Hepatic stellate cell (primary cell): ENCODE measurements at places on chromosomes 1 and 21.

DNA sequence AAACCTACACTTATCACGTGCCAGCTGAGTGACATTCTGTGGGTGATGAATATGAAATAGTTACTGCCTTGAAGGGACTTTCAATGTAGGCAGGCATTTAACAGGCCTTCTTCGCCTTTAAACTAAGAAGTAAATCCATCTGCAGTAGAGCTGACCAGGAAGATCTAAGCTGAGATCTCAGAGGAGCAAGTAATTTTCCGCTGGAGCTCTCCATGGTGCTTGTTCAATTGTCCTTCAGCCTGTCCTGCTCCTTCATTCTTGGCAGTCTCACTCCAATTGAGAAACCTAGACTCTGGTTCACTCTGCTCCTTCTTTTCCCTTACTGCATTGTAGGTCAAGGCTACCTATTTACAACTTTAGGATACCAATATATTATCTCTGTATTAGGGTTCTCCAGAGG lies 183.5 kb downstream of the HMCN1 start:
- no peak for DNase-seq

GRCh38 chr1:66335125-66335524 lies 198.8 kb upstream of the SGIP1 start:
- DNase-seq: no peak

DNA sequence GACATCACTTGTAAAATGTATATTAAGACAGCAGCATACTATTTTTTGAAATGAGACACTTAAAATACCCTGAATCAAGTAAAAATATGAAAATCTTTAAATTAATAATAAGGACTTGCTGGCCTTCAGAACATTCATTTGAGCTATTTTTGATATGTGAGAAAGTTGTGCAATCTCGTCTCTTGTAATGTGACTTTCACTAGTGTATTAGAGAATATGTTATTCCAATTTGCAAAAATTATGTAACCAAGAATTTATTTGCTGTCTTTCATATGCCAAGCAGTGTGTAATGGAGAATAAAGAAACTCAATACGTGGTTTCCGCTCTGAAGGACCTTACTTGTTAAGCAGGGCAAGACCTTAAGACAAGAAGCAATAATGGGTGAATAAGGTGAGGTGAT lies 375.0 kb upstream of the RUNX1 start:
- DNase-seq: no peak

DNA sequence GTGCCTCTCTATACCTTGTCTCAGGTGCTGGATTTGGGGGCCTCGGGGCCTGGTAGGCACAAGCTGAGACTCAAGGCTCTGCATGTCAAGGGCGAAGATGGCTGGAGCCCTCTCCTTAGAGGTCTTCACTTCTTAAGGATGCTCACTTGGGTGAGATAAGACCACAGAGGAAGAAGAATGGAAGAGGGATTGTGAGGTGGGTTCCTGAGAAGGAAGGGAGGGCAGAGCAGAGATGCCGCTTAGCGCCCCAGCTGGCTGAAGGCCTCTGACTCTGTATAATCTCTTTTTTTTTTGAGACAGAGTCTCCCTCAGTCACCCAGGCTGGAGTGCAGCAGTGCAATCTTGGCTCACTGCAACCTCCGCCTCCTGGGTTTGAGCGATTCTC lies 32.2 kb downstream of the SOX13 start:
- no peak for DNase-seq

DNA sequence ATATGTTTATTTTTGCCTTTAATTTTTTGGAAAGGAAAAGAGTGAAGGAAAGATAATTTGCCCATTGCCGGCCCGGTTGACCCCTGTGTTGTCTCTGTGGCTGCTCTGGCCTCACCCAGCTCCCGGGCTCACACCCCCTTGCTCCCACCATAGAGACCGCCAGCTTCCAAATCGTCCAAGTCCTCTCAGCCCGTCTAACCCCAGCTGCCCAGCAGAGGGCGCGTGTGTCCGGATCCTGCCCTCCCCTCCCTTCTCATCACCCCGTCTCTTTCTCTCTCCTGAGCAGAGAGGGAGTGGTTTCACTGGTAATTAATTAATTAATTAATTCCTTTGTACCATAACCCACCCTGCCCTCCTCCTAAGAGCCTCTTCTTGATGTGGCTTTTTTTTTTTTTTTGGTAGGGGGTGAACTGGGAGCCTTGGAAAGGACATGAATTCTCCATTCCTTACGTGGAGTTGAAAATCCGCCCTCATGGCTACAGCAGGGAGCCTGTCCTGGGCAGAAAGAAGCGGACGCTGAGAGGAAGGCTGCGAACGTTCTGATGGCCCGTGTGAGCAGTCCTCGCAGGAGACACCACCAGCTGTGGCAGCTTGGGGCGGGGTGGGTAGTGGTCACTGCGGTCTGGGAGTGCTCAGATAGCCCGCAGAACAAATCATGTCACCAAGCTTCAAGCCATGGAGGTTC lies 45.9 kb downstream of the KIAA0040 start:
- DNase-seq: peak; percentile 76

- no peak for DNase-seq
Measured at GRCh38 chr1:180954801-180955165, 42.1 kb downstream of the KIAA1614 start.

GRCh38 chr1:243264717-243265116 lies 8.9 kb downstream of the SDCCAG8 start:
- no peak for DNase-seq
